Stomach (tissue), 19 donors: ENCODE measurements at places on chromosomes 2 and 18. TPM values are rescaled to one million over a fixed set of nuclear protein-coding genes. Genes with fewer than 3 reads are reported as not detected.

PLEKHM3 gene
- 4.9 TPM for total RNA-seq

FHOD3 gene
- under 0.01 TPM for total RNA-seq

LHCGR gene
- not detected for total RNA-seq

DNA sequence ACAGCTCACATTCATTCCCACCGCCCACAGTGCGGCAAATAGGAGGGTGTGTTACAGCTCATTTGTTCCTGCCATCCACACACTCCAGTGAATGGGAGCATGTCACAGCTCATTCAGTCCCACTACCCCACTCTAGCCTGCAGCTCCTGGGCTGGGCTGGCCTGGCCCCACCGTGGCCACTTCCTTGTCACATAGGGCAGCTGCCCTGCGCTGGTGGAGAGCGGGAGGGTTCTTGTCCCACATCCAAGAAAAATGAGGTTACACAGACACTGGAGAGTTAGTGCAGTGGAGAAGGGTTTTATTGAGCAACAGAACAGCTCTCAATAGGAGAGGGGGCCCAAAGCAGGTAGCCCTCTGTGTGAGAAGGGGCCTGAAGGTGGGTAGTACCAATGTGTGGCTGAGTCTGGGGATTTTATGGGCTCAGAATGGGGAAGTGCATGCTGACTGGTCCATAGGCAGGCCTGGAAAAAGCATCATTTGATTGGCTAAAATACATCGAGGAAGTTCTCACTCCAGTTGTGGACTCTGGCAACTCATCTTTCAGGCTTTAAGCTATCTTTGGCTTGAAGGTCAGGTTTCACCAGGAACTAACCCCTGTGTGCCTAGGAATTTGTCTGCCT, 249.7 kb downstream of the ETAA1 start:
- no peaks in the 10 kb centered on the region for H3K36me3 ChIP-seq
- no peaks in the 10 kb centered on the region for H3K27me3 ChIP-seq
- H3K4me1 ChIP-seq = no peaks in the 10 kb centered on the region

GRCh38 chr2:118943286-118943685, 1.3 kb downstream of the MARCO start:
- no peak overlapping the region for H3K27ac ChIP-seq
- no peak for DNase-seq
- no peak overlapping the region for H3K4me3 ChIP-seq
- H3K36me3 ChIP-seq = no peaks in the 10 kb centered on the region

- no peaks in the 10 kb centered on the region for H3K36me3 ChIP-seq
- H3K27ac ChIP-seq = no peak overlapping the region
- H3K27me3 ChIP-seq = no peaks in the 10 kb centered on the region
- DNase-seq = no peak
- no peak overlapping the region for H3K4me3 ChIP-seq
Observed at GRCh38 chr2:64613276-64613675, 40.4 kb downstream of the SERTAD2 start.
